ENCODE measurements at places on chromosomes 7 and 10.

GRCh38 chr10:79044846-79045245, 23.9 kb upstream of the ZMIZ1 start:
- DNase-seq: no peak

DNA sequence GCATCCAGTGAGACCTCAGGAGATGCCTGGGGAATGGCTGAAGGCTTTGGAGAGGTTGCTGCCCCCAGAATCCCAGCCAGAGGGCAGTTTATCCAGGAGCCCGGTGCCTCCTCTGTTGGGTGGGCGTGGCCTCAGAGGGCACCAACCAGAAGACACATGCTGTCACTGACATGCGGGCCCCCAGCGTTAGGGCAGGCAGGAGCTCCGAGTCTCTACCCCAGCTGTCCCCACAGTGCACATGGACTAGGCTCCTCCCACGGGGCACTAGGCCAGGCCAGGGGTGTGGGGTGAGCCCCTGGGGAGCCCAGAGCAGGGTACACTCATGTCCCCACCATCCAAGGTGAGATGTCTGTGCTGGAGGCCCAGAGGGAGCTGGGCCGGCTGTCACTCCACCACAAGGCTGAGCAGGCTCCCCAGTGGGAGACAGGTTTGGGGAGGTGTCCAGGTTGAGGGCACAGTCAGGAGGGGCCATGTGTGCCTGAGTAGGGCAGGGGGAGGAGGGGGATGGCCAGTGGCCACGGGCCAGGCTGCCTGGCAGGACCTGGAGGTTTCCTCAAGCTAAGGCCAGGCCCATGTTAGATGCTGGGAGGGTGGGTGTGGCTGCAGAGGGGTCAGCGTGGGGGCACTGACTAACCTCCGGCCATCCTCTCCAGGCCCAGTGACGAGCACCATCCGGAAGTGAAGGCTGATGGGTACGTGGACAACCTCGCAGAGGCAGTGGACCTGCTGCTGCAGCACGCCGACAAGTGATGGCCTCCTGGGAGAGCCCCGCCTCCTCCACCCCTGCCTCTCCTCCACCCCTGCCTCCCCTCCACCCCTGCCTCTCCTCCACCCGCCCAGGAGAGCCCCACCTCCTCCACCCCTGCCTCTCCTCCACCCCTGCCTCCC, 131.3 kb downstream of the FAM53B start:
- DNase-seq: no peak

- no peak for DNase-seq
Measured at GRCh38 chr7:24472093-24472492, 101.2 kb upstream of the PALS2 start.

GRCh38 chr10:70761727-70762350, 23.3 kb downstream of the TBATA start:
- no peak for DNase-seq

DNA sequence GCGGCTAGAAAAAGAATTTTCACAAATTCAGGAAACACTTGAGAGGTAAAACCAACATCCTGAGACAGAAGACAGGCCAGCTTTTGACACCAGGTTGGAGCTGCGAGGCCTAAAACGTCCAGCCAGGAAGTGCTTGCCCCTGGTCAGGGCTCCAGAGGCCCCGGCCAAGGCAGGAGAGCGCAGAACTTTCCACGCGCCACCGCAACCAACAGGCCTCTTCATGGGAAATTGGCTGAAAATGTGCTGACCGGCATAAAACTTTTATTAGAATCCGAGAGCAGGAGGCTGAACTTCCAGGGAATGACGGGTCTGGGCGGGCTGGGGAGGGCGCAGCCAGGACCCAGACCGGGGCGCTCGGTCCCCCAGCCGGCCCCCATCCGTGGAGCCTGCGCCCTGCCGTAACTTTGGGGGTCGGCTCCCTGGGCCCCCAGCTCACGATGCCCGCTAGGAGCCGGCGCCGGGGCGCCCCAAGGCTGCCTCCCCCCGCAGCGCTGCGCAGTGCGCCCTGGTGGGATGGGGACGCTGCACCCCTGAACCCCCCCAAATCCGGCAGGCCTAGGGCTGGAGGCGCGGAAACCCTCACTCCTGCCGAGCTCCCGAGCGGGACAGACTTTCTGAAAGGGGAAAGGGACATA, 414.0 kb upstream of the MKI67 start:
- DNase-seq: no peak

DNA sequence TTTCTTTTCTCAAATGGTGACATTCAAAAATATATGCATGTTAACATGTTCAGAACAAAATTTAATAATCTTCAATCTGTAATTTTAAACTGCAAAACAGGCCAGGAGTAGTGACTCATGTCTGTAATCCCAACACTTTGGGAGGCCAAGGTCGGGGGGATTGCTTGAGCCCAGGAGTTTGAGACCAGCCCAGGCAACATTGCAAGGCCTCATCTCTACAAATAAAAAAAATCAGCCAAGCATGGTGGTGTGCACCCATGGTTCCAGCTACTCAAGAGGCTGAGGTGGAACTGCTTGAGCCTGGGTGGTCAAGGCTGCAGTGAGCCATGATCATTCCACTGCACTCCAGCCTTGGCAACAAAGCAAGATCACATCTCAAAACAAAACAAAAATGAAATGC, 394.3 kb downstream of the PARD3 start:
- DNase-seq: no peak

GRCh38 chr7:43880596-43880995, 11.3 kb upstream of the MRPS24 start:
- no peak for DNase-seq

- DNase-seq: no peak
Measured at GRCh38 chr7:131830681-131831080, 274.3 kb upstream of the PODXL start.

- DNase-seq: no peak
Measured at GRCh38 chr7:104784686-104785085, 229.3 kb upstream of the KMT2E start.

- DNase-seq: peak; percentile 4
Measured at GRCh38 chr10:60732807-60733516, 45.3 kb upstream of the CDK1 start.

GRCh38 chr7:17467386-17467945, 169.0 kb downstream of the AHR start:
- DNase-seq: no peak
